Activated effector memory CD4-positive, alpha-beta T cell treated with Interleukin-2 at 50 U/mL for 16 hours (primary cell): ENCODE measurements at places on chromosomes 5 and 9.

- DNase-seq: no peak
Measured at GRCh38 chr5:60520451-60521227, 179.3 kb downstream of the DEPDC1B start.

DNA sequence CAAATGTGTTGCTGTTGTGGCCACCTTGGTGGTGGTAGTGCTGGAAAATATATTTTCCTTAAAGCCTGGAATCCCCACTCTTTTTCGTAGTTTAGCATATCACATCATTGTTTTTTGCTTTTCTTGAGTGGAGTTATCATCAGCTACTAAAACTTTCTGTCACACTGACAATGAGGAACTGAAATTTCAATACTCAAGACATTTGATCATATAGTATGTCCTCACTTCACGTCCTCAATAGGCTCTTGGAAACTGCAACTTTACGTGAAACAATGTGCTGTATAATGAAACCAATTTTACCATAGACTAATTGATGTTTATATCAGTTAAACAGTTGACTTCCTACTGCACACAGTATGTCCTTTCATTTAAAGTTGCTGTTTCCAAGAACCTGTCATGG lies 265.8 kb downstream of the ADGRV1 start:
- no peak for DNase-seq

DNA sequence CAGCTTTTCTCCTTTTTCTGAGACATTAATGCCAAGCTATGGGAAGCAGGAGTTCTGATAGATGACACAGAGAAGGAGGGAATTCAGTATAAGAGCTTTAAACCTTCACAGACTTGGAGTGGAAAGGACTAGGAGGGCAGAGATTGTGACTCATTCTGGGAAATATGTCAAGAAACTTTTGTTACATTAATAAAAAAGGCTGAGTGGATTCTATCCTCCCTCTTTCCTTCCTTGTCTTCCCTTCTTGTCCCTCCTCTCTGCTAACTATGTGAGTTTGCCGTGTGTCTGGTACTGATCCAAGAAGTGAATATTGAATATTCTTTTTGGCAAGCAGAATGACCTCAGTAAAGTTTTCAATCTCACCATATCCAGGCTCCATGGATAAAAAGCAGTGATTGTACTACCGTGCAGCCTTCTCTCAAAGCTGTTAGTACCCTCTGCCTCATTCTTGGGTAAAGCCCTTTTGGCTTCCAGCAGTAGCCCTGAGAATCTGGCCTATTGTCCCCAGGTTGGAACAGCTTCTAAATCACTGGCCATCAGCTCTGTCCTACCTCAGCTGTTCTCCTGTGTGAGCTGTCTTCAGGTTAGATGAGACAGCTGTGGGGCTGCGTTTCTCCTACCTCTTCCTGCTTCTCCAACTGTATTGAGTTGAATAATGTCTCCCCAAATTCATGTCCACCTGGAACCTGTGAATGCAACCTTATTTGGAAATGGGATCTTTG lies 73.9 kb downstream of the ATG10 start:
- DNase-seq: no peak

DNA sequence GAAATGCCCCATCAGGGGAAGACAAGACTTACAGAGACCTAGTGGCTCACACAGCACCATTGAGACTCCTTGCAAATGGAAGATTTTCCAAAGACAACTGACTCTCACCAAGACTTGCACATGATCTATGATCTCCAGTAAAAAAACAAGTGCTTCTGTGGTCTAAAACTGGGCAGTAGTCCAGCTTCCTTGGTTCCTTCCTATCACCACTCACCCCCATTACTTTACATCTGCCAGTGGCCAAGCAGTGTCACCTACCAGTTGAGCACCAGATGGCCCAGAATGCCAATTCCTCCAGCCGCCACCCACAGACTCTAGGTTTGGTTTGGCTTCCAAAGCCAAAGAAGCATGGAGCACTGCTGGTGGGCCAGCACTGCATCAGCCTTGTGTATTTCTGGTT lies 47.7 kb downstream of the SH3TC2 start:
- no peak for DNase-seq

GRCh38 chr9:137688725-137689124 lies 69.9 kb downstream of the EHMT1 start:
- no peak for DNase-seq

DNA sequence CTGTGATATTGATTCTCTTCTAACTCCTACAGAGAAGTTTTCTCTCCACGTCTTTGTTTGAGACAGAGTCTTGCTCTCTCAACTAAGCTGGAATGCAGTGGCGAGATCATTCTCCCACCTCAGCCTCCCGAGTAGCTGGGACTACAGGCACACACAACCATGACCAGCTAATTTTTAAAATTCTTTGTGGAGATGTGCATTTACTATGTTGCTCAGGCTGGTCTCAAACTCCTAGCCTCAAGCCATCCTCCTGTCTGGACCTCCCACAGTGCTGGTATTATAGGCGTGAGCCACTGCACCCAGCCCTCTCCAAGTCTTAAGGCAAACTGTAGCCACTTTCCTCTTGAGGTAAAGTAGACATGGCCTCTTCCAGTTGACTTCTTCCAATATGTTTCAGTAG lies 72.2 kb downstream of the SNX18 start:
- DNase-seq: no peak
